ENCODE measurements at places on chromosomes 6 and 20.

GRCh38 chr20:49729780-49730179, 16.1 kb upstream of the B4GALT5 start:
- no peak for DNase-seq

DNA sequence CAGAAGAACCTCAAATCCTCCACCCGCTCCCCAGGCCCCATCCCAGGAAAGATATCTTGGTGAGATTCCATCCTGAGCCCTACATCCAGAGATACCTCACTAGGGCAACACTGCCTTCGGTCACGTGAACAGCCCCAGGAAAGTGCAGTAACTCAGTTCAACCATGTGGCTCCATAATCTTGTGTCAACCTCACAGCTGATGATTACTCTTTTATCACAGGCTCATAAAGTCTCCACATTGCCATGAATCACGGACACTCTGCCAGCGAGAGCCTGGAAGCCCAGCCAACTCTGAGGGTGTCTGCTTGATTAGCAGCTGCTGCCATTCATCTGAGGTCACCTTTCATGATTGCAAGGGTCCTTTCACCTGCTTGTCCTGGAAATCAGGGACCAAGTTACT, 175.8 kb upstream of the LRFN2 start:
- DNase-seq, result no peak

DNA sequence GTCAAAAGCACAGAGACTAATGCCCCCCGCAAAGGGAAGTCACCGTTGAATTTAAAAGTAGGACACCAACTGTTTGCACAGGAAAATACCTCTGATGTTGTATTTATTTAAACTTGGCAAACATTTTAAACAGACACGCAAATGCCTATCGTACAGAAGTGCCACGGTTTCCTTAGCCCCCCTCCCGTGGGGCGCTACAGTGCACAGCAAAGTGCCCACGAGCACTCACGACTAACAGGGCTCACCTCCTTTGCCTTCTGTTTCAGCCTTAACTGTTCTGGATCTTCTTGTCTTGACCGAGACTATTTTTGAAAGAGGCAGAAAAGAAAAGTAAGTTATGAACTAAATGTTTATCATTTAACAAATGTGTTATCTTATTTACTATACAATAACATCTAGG, 67.8 kb downstream of the TAF4 start:
- no peak for DNase-seq

DNA sequence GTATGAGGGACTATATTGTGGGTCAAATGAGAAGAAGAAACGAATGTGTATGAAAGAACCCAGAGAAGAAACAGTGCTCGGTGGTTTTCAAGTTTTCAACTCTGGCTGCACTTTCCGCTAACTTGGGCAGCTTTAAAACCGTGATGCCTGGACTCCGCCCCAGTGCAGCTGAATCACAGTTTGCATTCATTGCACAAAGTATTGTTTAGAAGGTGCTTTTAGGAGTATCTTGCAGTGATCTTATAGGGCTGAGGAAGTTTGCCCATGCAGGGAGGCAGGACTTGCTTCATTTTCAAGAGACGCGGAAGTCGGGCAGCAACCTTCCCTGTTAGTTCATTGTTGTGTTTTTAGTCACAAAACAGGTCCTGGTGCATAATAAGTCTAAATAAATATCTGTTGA, 52.7 kb downstream of the RSPH3 start:
- DNase-seq, result no peak

DNA sequence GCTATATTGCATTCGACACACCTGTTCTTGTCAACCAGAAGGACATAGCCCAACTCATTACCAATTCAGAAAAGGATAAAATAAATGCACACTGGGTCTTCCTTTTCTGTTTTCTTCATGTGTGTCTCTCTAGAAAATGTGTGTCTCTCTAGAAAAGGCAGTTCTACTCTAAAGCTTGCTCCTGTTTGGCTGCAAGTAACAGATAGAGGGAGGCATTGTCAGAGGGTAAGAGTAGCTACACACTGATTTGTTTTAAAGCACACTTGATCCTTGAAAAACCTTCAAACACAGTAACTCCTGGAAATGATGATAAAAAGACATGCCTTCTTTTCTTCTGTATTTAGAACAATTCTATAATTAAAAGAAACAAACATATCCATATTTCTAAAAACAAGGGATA, 21.3 kb downstream of the GRM1 start:
- peak; percentile 7 for DNase-seq

DNA sequence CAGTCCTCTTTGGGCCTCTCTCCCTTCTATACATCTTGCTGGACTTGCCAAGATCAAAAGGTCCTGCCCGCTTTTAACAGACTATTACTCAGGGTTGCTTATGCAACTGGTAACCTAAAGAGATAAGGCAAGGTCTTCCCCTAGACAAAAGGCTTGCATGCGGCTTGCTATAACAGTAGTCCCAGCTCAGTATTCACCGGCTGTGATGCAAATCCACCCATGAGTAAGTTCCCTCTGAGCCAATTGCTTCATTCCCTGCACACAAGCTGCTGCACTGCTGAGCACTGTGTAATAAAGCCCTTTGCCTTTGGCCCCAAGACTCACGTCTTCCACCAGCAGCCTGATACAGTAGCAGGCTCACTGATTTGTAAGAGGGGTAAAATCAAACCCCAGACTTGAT, 363.8 kb downstream of the PRKN start:
- DNase-seq, result no peak

DNA sequence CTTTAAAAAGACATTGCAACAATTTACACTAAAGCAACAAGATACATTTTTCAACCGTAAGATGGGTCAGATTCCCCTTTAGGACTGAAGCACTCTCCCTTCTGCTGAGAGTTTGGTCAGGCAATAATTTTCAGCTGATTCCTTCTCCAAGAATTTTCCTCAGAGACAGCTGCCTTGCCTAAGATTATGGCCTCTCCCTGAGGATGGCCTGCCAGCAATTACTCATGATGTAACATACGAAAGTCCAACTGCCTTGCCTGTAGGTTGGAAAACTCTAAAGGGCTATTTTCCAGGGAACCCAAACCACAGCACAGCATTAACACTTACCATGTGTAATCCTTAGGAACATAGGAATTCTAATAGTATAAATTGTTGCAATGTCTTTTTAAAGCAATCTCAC, 229.1 kb upstream of the FLRT3 start:
- no peak for DNase-seq

- peak; percentile 70 for DNase-seq
Measured at GRCh38 chr6:137271245-137272183, 52.3 kb upstream of the IFNGR1 start.

GRCh38 chr6:133553652-133554051, 312.5 kb downstream of the EYA4 start:
- DNase-seq, result peak; percentile 61

GRCh38 chr6:47690791-47691190, 7.6 kb upstream of the ADGRF4 start:
- no peak for DNase-seq

DNA sequence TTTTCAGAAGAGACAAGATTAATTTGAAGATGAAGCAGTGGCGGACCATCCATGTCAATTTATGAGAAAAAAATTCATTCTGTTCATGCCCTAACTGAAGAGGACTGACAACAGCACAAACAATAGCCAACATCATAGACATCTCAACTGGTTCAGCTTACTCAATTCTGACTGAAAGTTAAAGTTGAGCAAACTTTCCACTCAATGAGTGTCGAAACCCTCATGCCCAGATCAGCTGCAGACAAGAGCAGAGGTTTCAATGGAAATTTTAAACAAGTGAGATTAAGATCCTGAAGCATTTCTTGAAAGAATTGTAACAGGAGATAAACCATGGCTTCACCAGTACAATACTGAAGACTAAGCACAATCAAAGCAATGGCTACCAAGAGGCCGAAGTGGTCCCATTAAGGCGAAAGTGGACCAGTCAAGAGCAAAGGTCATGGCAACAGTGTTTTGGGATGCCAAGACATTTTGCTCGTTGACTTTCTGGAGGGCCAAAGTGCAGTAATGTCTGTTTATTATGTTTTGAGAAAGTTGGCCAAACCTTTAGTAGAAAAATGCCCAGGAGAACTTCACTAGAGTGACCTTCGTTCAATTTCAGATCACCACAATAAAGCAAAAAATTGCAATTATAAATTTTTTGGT, 6.1 kb upstream of the SFT2D1 start:
- DNase-seq, result no peak

DNA sequence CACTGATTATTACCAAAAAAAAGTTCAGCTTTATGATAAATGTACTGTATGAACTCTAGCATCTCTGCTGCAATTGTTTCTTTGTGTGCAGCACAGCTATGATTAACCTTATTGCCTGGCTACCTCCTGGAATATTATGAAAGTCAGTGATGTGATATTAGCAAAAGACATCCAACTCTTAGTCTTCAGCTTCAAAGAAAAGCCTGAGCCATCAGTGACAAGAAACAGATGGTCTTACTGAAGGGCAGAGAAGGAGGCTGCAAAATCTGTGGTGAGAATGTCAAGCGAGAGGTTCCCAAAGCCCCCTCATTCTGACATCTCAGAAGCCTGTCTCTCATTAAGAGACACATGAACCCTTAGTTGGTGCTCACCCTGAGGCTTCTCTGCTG, 89.4 kb upstream of the TNFAIP3 start:
- no peak for DNase-seq

DNA sequence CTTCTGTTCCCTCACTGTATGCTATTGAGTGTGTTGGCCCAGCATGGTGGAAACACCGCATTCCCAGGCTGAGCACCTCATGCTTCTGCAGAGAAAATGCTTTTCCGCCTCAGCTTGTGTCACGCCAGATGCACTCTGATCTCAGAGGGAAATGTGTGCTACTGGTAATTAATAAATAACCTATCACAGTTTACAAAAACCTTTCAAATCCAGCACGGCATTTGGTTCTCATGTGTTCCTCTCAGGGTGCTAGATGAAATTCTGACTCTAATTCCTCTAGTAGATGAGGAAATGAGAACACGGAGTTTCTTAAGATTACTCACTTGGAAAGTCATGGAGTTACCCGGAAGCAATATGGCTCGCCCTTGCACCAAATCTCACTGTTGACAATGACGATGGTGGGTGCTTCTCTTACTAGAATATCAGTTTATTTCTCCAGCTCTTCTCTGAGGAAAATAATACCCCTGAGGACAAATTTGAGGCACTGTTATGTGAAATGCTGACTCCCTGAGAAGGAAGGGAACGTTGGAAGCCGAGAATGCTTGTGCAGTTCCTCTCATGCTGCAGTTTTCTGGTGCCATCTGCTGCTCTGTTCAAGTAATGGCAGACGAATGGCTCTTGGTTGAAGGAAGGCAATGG, 116.6 kb downstream of the RNF144B start:
- DNase-seq, result peak; percentile 89

GRCh38 chr6:41215777-41216176, 12.4 kb upstream of the TREML4 start:
- no peak for DNase-seq

DNA sequence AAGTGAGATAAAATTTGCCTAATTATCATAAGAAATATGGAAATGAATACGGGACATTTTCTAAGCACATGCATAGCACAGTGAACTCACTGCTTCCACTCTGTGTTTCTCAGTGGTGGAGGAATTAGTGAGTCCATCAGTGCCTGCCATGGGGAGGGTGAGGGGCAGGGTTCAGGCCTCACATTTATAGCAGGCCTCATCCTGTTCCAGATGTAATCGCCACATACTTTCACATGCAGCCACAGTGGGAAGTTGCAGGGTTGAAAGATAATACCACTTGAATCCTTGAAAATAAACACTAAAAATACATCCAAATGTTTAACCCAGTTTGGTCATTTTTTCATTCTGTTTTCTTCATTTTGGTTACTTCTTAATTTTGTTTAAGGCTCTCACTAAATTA, 29.9 kb upstream of the ANKEF1 start:
- DNase-seq, result no peak

DNA sequence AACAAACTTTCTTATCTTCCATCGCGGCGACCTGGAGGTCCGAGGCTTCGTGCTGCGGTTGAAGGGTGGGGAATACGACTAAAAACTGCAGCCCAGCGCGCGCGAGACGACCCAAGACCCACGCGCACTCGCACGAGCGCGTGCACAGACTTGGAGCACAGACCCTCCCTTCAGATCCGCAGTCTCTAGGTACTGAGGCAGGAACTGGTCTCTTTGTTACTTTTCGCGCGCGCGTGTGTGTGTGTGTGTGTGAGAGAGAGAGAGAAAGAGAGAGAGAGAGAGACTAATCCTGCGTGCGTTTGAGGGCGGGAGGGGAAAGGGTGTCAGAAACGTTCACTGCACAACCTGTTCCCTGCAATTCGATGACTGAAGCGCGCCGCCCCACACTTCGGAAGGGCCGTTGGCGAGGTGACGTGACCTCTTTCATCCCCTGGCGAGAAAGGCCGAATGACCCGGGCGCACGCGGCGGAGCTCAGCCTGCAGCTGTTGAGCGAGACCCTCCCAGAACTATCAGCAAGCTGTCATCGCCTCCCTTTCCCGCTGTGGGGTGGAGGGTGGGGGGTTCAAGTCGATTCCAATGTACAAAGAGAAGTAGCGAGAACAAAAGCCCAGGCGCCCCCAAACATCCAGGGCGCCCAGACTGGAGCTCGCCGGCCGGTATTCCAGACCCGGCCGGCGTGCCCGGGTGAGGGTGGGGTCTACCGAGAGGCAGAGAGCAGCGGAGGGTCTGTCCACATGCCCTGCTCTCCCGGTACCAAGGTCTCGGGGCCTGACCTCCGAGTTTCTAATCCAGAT, 1.5 kb upstream of the TUBB2B start:
- no peak for DNase-seq

- DNase-seq, result no peak
Measured at GRCh38 chr6:99613409-99613704, 6.7 kb downstream of the PRDM13 start.

GRCh38 chr6:36930483-36930882, 24.1 kb upstream of the PI16 start:
- DNase-seq, result no peak

DNA sequence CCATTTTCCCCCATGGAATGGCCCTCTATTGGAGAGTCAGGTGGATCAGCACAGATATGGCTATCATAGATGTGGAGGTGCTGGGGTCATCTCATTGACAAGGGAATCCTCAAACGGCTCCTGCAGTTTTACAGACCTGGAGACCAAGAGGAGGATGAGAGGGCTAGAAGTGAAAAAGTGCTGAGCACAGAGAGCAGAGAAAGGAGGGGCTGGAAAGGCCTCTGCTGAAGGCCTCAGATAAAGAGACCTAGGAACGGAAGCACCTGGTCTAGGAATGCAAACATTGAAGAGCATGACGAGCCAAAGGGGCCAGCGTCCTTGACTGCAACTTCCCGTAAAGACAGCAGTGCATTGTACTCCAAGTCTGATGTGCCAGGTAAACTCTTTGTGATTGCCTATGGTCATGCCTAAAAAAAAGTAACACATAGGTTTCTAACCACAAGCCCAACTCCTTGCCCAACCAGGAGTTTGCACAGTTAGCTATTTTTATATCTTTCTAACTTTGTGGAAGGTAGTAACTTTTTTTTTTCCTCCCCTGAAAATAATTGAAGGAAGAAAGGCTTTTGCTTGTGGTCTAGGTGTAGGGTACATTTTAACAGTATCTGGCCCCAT, 15.2 kb downstream of the RSPH4A start:
- no peak for DNase-seq

DNA sequence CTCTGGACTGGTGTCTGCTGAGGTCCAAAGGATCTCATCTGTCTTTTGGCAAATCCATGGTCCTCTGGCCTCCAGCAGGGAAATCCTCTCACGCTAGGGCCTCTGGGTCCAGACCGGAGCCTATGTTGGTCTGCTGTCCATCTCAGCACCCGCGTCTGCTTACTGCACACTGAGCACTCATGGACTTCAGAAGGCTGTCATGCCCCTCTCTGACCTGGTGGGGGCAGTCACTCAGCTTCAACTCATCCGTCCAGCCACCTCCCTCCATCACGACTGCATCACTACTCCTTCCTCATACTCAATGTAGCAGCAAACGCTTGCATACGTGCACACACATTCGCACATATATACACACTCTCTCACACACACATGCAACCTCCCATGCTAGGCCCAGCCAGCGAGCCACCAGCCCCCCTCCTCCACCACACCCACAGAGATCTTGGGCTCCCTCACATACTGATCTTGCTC, 33.3 kb downstream of the GABRR2 start:
- DNase-seq, result peak; percentile 47

All from RKO (cell line).